Bronchus fibroblast of lung (primary cell): ENCODE measurements at places on chromosomes 5 and 9. TPM values are rescaled to one million over a fixed set of nuclear protein-coding genes. Genes with fewer than 3 reads are reported as not detected.

The ZNF483 gene
- 0.17 and 0.59 TPM in 2 replicates for total RNA-seq

The TMED7 gene
- 58.6 and 71.6 TPM in 2 replicates for total RNA-seq

The CARD6 gene
- total RNA-seq, result 1.8 and 2.4 TPM in 2 replicates

The NR4A3 gene
- total RNA-seq, result under 0.01 and 0.15 TPM in 2 replicates

The SHOC1 gene
- under 0.01 TPM in 1 of 2 replicates, not detected in the other for total RNA-seq

The FGF1 gene
- total RNA-seq, result 2.0 and 2.2 TPM in 2 replicates

The CCDC187 gene
- total RNA-seq, result not detected in 2 replicates

The IL9 gene
- total RNA-seq, result not detected in 2 replicates

The FBP2 gene
- total RNA-seq, result not detected in 2 replicates

The SH3TC2 gene
- 1.0 and 1.3 TPM in 2 replicates for total RNA-seq

The SGCD gene
- 1.0 and 1.3 TPM in 2 replicates for total RNA-seq

The CDC20B gene
- not detected in 2 replicates for total RNA-seq

The ZNF782 gene
- total RNA-seq, result 2.2 and 2.5 TPM in 2 replicates

The AK8 gene
- total RNA-seq, result 0.34 and 0.59 TPM in 2 replicates

The CTSV gene
- 0.89 and 1.0 TPM in 2 replicates for total RNA-seq

The SPATA31C2 gene
- total RNA-seq, result not detected in 2 replicates

The MEIKIN gene
- total RNA-seq, result not detected in 2 replicates

The WDR38 gene
- not detected in 2 replicates for total RNA-seq

The NOTCH1 gene
- total RNA-seq, result 7.2 and 9.7 TPM in 2 replicates

The GAS1 gene
- 16.1 and 20.2 TPM in 2 replicates for total RNA-seq

The PCDHB14 gene
- total RNA-seq, result under 0.01 TPM in 1 of 2 replicates, not detected in the other

The IFNA13 gene
- not detected in 2 replicates for total RNA-seq

The WDR31 gene
- total RNA-seq, result 0.67 and 0.74 TPM in 2 replicates

The PCDHB9 gene
- total RNA-seq, result not detected in 2 replicates

The ATP6V1G1 gene
- 90.8 and 93.3 TPM in 2 replicates for total RNA-seq

The GBGT1 gene
- total RNA-seq, result 2.4 and 3.2 TPM in 2 replicates

The JADE2 gene
- 27.9 and 28.9 TPM in 2 replicates for total RNA-seq

The IFNB1 gene
- not detected in 2 replicates for total RNA-seq

The LHX6 gene
- total RNA-seq, result not detected in 2 replicates

The OSTF1 gene
- total RNA-seq, result 40.0 and 40.3 TPM in 2 replicates

The IL3 gene
- total RNA-seq, result not detected in 2 replicates

The LVRN gene
- total RNA-seq, result under 0.01 TPM in 2 replicates

The AK1 gene
- 73.0 and 87.0 TPM in 2 replicates for total RNA-seq

The FBXW2 gene
- total RNA-seq, result 18.4 and 20.2 TPM in 2 replicates

The FGF10 gene
- total RNA-seq, result 1.0 TPM in 2 replicates

The KIF24 gene
- total RNA-seq, result 3.7 and 4.0 TPM in 2 replicates

The PIP5K1B gene
- not detected in 2 replicates for total RNA-seq

The CDH9 gene
- not detected in 2 replicates for total RNA-seq

The FBXO10 gene
- total RNA-seq, result 4.5 and 5.7 TPM in 2 replicates

The RASEF gene
- total RNA-seq, result under 0.01 TPM in 1 of 2 replicates, not detected in the other
